ENCODE measurements at places on chromosomes 12 and 14.

DNA sequence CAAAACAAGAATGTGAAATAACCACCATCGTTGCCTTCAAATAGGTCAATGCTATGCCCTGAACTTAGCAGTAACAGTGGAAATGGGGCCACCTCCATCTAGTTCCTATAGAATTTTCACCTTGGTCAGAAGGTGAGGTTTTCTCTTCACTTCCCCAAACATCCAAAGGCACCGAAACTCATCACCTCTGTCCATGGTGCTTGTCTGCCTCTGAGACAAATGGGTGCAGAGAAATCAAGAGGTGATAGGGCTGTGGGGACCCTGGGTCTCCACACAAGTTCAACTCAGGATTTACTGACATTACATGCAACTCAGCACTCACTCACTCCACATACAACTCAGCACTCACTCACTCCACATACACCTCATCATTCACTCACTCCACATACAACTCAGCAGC, 26.2 kb upstream of the TMEM132C start:
- DNase-seq = no peak

DNA sequence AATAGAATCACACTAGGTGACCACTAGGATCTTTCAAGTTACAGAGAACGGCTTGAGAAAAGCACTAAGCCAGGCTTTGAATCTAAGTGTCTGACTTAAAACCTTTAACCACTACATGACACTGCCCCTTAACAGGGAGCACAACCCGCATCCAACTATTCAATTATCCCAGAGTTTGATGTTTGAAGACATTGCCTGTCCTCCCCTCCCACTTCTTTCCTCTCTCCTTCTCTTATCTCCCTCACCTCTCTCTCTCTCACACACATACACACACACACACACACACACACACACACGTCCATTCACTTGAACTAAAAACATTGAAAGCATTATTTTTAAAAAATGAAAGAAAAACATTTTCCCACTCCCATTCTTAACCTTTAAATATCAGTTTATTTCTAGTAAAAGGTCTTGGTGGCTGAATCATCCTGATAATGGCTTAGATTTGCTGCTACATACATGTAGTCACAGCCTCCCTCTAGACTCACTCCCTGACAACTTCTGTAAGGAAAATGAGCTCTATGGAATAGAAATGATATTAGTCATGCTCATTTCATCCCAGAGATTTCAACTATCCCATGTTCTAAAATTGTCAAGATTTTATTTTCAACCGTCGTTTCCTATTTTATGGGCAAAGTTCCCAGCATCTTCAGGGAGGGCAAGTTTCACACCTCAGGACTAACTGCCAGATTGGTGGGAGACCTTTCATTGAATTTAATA, 53.5 kb upstream of the RAP1B start:
- DNase-seq = no peak

DNA sequence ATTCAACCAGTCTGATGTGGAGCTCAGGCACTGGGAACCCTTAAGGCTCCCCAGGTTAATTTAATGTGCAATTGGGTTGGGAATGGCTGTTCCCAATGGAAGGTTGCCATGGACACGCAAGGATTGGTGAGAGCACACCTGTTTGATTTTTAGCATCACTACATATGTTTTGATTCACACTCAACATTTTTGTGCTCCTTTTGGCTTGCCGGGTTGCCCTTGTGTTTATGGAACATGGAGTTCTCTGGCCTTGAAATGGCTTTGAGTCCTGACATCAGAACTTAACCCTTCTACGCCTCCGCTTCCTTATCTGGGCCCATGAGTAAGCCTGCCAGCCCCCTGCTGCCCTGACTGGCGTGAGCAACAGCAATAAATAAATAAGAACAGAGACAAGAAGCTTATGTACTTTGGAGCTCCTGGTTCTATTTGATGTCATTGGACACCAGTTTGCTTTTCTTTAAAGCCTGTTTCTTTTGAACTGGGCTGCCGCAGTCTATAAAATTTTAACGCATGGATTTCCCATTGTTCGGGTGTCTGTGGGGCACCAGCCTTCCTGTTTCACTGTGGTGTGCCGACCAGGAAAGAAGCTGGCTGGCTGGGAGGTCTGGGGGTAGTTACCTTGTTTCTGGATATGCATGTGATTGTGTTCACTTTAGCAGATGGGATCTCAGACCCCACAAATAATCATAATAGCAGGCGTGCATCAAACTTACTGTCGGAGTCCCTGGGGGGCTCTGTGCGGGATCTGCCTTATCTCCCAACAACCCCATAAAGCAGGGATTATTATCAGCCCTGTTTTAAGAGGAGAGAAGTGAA, 27.8 kb downstream of the TBX3 start:
- DNase-seq = peak; percentile 39

DNA sequence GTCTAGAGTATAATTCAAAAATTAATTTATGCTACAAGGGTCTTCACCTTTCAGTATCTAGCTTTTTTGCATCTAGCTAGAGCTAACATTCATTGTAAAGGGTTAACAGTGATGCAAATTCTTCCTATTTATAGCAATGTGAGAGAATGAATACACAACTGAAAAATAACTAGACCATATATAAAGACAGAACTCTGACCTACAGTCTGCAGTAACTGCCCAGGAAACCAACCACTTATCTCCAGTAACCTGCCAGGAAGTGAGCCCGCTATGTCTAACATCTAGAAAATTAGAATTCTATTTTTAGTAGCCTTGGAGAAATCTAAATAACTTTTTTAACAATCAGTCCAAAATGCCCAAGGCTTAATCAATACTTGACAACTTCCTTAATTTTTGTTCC, 1021.9 kb downstream of the LRFN5 start:
- no peak for DNase-seq

GRCh38 chr14:55180434-55180833, 11.0 kb downstream of the DLGAP5 start:
- no peak for DNase-seq

GRCh38 chr12:110885152-110885840, 35.1 kb downstream of the MYL2 start:
- DNase-seq = no peak

DNA sequence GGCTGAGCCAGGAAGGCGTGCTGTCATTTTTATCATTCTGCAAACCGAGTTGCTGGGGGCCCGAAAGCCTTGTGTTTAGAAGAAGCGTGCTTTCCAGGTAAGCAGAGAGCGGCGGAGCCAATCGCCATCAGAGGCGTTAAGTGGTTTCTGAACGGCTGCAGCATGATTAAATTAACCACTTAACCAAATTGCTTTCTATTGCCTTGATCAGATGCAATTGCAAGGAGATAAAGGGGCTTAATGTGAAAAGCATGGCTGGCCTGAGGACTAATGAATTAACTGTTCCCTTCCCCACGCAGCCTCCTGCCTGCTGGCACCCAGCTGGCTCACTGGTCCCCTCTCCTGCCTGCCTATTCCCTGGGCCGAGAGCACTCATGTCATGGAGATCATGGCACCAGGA, 36.6 kb upstream of the CHGA start:
- no peak for DNase-seq
